Muscle of back (tissue), 13 donors: ENCODE measurements at places on chromosomes 6 and 20.

DNA sequence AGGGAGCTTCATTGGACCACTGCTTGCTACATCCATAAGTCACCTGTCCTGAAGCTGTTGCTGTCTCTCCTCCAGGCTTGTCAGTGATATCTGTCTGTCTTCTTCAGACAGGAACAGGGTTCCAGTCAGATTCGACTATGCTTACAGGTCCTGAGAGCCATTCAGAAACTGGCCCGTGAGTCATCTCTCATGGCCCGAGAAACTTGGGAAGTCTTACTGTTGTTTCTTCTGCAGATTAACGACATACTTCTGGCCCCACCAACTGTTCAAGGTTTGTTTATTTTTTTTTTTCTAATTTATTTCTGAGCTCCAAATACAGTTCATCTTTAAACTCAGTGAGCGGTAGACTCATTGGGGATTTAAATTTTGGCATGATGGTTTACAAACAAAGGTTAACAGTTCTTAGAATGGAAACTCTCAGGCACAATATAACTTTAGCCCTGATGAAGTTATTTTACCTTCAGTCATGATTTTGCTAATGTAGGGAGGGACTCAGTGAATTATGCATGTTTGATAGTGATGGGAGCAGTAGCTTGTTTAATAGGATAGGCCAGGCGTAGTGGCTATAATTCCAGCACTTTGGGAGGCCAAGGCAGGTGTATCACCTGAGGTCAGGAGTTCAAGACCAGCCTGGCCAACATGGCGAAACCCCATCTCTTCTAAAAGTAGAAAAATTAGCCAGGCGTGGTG lies 24.7 kb downstream of the RALGAPB start:
- DNase-seq, result no peak

DNA sequence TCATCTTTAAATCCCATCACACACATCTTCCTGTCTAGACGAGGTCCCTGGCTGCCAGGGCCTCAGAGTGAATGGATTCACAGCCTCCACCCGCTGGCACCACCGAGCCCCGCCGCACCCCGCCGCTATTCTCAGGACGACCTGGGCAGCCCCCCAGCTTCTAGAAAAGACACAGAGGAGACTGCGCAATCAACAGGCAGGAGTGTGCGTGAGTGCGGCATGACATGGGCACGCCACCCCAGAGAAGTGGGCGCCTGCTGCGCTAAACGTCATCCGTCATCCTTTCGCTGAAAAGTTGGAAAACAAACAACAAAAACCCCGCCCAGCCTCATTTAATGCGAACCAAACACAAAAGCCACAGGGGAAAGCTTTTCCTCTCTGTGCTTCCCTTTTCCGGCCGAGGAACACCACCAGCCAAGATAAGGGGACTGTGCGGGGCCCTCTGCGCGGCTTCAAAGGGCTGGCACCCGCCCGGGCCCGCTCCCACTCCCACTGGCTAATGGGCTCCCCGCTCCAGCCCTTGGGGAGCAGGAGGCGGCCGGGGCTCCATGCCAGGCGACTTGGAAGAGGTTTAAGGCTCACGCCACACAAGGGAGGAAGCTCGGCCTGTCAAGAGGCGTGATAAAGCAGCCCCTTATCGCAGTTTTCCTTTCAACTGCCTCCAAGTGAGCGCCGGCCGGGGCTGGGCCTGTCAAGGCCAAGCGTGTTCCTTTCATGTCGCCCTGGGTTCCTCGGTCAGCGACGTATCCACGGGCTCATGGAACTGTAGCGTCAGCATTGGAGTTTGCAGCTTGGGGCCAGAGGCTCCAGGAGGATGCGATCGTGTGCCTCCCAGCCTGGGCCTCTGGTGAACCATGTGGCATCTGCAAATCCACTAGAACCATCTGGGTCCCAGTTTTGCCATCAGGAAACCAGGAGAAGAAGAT lies 50.1 kb downstream of the NFATC2 start:
- DNase-seq, result peak; percentile 79

DNA sequence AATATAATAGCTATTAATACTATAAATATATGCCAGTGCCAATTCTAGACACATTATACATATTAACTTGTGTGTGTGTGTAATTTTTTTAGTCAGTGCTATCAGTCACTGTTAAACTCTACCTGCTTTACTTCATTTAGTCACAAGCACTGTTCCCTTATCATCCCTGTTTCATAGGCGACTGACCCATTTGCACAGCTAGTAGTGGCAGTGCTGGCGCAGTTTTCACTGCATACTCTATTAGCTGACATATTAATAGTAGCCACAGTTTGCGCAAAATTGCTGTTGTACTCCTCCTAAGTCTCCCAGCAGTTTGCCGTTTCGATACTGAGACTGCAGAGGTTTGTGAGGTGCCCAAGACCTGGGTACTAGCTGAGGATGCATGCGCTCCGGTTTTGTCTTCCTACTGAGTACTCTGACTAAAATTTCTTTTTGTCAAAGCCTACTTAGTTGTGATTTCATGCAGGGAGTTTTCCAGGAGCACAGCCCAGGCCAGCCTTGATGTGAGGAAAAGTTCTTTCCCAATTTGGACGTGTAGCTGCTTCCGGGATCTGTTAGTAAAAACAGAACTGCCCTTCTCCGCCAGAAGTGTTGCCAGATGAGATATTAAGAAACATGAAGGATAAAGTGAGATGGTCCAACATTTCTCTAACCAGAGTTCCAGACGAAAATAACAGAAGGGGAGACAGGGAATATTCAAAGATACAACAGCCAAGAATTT lies 5.6 kb downstream of the BAG2 start:
- peak; percentile 91 for DNase-seq

GRCh38 chr6:165843121-165843520 lies 180.1 kb upstream of the PDE10A start:
- DNase-seq, result no peak

DNA sequence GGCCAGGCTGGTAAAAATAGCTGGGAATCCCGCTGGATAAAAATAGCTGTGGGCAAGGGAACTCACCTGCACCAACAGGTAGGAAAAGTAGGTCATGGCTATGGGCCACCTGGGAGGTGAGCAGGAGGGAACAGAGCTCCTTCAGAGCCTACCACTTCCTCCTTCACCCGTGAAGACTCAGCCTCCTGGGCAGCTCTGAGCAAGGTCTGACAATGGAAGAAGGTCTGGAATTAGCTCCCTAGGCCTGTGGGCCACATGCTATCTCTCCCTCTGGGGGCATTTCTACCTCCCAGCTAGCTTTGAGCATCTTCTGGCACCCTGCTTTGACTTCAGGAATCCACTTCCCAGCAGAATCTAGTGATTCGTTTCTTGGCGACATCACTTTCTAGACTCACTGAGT lies 153.9 kb downstream of the MRPL14 start:
- DNase-seq, result no peak

DNA sequence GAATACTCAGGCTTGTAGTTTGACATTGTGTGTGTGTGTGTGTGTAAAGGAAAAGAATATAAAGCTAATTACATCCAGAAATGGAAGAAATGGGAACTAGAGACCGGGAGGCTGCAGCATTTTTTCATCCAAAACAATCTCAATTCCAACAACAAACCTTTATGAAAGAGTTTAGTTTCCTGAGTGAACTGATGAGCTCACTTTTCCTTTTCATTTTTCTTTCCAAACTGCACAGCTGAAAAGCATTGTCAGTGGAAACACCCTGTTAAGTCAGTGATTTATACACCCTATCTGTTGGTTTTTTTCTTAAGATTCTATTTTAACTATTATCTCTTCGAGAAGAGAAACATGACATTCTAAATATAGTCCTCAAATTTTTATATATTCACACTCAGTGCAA lies 130.9 kb downstream of the RFPL4B start:
- DNase-seq, result peak; percentile 91

GRCh38 chr6:13239530-13240455 lies 88.5 kb downstream of the TBC1D7 start:
- DNase-seq, result no peak

- DNase-seq, result peak; percentile 72
Observed at GRCh38 chr20:49276161-49276960, 1.5 kb downstream of the ZNFX1 start.

GRCh38 chr20:48921883-48922820 lies 641 bp downstream of the ARFGEF2 start:
- DNase-seq, result peak; percentile 25
